ENCODE measurements at places on chromosomes 5 and 9.

GRCh38 chr5:125002727-125003598 is 256.5 kb upstream of the ZNF608 start:
- DNase-seq: peak; percentile 23

DNA sequence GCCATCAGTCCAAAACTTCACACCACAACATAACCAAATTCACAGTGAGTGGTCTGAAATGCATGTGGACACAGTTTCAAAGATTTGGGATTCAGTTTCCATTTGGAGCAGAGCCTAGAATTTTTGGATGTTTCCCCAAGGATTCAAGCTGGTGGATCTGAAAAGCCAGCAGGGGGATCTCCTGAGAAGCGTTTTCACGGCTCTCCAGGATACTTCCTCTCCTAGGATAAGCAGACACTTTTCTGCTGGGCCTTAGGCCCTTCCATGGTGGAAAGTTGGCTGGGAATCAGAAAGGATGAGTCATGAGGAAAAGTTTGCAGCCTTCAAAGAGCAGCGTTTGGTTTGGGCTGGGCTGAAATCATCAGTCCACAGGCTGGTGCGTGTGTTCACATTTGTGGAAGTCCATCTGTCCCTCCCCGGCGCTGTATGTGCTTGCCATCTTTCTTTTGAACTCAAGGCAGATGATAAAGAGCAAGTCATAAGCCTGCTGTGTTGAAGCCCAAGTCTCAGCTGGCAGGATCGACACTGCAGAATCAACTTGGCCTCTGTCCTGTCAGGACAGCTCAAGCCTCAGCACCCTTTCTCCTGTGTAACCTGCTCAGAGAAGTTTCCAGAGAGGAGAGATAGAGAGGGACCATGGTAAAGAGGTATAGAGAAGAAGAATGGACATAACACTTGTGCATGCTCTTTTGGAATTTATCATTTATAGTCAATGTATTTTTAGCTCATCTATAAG is 152.6 kb upstream of the MSX2 start:
- no peak for DNase-seq

DNA sequence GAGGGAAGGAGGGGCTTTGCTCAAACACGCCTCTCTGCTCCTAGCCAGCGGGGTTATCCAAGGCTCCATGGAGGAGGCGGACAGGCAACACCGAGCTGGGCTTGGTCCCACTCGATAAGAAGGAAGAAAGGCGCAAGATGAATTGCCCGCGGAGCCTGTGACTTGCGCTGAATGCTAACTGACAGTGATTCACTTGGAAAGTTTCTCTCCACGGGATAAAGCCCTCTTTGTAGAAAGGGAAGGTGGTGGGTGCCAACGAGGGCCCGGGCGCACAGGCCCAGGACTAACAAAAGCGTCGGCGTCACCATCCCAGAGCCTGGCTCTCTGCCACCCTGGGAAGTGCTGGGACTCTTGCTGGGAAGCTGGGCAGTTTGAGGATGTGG is 76.0 kb downstream of the VAV2 start:
- DNase-seq: no peak

DNA sequence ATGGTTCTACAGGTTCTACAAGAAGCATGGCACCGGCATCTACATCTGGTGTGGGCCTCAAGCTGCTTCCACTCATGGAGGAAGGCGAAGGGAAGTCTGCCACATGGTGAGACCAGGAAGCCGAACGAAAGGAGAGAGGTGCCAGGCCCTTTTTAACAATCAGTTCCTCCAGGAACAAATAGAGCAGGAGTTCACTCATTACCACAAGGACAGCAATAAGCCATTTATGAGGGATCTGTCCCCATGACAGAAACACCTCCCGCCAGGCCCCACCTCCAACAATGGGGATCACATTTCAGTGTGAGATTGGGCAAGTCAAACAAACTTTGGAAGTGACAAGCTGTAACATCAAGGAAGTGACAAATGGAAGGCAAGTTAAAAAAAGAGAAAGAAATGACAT is 95.5 kb upstream of the PTPN3 start:
- no peak for DNase-seq

GRCh38 chr5:96142786-96143434 is 181.3 kb upstream of the ELL2 start:
- DNase-seq: no peak

GRCh38 chr9:95261890-95262289 is 55.6 kb downstream of the FANCC start:
- DNase-seq: no peak

GRCh38 chr5:145978171-145978570 is 41.8 kb downstream of the SH3RF2 start:
- DNase-seq: no peak

GRCh38 chr9:68694125-68694524 is 10.9 kb upstream of the PIP5K1B start:
- DNase-seq: no peak

DNA sequence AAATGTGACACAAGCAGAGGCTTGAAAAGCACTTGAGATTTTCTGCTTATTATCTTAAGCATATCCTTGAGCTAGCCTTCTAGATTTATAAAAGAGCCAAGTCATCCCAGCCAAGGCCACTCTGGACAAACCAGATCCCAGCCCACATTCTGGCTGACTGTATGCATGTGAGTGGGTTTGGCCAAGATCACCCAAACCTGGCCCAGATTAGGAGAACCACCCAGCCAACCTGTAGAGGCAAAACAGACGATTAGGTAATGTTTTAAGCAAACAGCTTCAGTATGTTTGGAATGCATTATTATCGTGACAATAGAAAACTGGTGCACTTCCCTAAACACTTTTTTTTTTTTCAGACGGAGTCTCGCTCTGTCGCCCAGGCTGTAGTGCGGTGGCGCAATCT is 151.9 kb downstream of the SPATA31D1 start:
- no peak for DNase-seq
